Kasumi-1 (cell line): ENCODE measurements at places on chromosomes 13 and 19.

GRCh38 chr19:47598407-47599349 lies 10.3 kb upstream of the BICRA start:
- DNase-seq: no peak

DNA sequence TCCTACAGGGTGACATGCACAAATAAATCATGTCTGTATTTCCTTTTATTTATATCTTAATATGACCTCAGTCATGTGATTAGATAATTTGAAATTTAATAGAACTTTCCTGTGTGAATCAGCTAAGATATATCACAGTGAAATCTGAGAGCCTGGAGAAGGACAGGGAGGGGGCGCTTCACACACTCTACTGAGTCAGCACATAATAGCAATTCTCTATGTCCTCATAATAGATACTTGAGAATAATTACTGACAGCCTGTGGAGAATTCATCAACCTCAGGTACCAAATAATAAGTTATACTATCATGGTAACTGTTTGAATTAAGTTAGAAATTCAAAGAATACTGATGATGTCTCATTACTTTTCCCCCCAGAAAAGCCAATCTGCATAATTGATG lies 98.0 kb upstream of the SLC10A2 start:
- DNase-seq: no peak

DNA sequence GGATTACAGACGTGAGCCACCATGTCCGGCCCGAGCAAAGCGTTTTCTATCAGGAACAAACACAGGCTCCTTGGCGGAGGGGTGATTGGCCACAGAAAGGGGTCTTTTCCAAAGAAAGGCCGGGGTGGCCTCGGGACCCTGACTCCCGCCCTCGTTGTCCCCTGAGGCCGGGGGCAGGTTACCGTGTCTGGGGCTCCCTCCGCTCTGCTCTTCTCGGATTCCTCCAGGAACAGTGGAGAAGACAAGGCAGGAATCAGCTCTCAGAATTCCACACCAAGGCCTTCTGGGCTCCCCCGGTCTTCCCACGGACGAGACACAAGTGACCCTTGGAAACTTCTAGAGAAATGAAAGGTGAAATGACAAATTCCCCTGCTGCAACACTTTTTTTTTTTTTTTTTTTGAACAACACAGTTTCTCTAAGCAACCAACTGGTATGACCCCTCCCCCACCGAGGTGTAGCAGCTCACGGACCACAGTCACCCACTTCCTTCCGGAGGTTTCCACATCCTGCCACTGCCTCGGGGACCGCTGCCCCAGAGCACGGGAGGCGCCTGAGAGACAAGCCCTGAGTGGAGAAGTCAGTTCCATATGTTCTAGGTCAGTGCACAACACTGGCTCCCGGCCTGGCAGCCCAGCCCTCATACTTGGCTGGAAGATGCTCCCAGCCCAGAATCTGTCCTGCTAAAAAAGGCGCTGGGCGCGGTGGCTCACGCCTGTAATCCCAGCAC lies 11.0 kb downstream of the MOB3A start:
- peak; percentile 99 for DNase-seq

DNA sequence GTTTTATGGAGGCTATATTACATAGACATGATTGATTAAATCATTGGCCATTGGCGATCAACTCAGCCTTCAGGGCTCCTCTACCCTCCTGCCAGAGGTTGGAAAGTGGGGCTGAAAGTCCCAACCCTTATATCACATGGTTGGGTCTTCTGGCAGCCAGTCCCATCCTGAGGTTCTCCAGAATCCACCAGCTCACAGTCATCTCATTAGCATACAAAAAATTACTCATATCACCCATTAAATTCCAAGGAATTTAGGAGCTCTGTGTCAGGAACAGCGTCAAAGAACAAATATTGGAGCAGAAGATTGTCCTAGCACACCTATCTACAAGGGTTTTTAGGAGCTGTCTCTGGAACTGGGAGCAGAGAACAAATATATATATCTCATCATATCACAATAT lies 39.4 kb upstream of the FARP1 start:
- DNase-seq: no peak

DNA sequence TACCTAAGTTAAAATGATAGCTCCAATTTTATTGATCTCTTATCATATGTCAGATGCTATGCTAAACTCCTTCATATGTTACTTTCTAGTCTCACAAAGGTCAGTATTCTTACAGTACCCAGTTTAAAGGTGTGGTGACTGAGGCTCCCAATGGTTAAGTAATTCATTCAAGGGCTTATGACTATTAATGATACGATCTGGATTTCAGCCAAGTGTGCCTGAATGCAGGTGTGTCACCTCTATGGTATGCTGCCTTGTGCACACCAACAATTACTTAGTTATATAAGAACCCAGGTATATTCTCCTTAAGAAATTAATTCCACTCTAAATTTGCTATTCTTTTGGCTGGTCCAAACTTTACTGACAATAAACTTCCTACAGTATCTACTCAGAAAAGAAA lies 84.6 kb upstream of the TRPC4 start:
- DNase-seq: no peak

- no peak for DNase-seq
Observed at GRCh38 chr13:65857942-65858565, 1372.1 kb downstream of the PCDH9 start.

DNA sequence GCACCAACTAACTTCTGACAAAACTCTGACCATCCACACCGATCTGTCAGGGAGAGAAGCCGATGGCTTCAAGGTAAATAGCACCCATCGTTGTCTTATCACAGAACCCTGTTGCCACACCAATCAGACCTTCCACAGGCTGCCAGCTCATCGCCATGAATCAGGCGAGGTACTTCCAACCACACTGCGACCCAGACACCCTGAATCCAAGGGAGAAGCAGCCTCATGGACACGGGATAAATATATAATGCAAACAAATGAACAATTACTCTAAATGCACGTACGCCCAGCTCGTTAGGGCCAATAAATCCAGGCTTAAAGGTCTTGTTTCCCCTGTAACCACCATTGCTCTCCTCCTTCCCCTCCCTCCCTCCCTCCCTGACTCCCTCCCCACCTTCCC lies 20.8 kb downstream of the RANBP3 start:
- DNase-seq: no peak

- no peak for DNase-seq
Observed at GRCh38 chr19:34549833-34550232, 68.3 kb downstream of the WTIP start.

- DNase-seq: peak; percentile 82
Observed at GRCh38 chr13:104809483-104809882, 1726.0 kb downstream of the EFNB2 start.

DNA sequence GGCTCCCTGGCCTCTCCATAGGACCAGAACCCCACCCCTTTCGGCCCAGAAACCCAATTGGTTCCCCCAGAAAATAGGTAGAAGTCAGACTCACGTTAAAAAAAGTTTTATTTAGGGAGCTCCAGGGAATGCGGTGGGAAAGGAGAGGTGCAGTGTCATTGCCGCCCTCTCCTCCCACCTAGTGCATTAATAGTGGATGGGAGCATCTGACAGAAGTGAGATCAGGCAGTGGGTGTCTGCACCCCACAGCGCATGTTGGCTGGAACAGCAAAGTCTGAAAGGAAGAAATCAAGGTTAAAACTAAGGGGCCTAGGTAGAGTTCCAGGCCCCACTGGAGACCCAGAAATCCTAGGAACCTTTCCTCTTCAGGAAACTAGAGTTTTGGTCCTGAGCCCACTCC lies 2.1 kb upstream of the PHLDB3 start:
- no peak for DNase-seq

DNA sequence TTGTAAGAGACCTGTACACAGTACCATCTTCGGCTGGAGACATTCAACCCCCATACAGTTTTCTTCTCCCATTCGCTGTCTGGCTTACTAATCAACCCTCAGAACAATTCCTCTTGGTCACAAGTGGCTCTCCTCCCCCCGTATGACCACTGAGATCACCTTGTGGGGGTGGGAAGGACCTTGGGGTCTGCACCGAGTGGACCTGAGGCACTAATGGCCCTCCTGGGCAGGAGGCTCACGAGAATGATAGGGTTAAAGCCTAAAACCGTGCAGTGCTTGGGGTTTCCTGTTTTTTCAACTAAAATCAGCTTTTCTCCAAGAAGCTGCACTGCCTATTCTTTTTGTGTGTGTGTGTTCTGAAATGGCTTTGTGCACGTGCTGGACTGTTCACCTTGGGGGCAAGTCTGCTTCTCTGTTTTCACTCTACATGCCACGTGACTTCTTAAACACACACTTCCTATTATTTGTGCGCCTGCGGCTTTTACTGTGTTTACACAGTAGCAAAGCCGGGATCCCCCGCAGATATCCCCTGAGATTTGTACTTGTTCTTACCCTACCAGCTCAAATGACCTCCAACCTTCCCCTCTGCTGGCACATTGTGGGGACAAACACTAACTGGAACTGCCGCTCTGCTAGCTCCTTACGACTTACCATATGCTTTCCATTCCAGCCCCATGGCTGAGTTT lies 12.3 kb downstream of the RBM26 start:
- peak; percentile 75 for DNase-seq

- no peak for DNase-seq
Observed at GRCh38 chr19:44866664-44867063, 20.6 kb downstream of the NECTIN2 start.

DNA sequence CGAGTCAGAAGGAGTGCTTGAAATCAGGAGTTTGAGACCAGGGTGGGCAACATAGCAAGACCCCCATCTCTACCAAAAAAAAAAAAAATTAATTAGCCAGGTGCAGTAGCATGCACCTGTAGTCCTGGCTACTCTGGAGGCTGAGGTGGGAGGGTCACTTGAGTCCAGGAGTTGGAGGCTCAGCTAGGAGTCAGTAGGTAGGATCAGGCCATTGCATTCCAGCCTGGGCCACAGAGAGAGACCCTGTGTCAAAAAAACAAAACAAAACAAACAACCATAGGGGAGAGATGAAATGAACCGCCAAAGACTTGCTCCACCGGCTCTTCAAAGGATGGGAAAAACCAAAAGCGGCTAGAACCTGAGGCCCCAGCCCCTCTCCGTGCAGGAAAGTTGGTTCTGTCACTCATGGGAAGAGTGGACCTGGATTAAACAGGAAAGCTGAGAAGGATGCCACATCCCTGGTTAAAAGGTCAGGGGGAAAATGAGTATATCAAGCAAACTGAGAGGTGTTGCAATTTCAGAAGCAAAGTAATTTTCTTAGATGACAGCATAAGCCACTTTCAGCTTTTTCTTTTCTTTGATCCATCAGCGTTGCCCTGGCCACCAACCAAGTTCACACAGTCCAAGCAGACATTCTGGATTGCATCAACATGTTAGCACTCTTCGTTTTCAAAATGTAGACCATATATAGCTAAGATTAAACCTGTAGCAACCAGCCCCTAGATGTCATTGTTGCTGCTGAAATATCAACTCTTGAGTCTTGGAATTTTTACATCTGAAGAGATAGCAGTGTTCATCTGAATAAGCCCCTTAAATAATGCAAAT lies 8.9 kb upstream of the ZNF507 start:
- DNase-seq: no peak

DNA sequence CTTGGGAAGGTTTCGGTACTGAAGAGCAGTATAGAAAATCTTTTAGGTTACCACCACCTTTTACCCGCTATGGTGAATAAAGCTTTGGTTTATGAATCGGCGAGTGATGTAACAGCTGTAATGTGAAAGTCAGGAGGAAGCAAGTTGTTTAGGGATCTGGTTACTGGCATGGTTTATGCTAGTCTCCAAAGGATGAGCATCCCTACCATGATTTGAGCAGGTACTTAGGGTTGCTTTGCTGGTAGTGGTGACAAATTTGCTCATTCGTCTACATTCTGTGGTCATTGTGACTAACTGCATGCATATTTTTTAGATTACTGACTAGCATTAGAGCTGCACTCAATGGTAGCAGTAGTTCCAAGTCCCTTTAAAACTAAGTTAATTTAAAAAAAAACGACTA lies 104.1 kb downstream of the FRY start:
- no peak for DNase-seq

DNA sequence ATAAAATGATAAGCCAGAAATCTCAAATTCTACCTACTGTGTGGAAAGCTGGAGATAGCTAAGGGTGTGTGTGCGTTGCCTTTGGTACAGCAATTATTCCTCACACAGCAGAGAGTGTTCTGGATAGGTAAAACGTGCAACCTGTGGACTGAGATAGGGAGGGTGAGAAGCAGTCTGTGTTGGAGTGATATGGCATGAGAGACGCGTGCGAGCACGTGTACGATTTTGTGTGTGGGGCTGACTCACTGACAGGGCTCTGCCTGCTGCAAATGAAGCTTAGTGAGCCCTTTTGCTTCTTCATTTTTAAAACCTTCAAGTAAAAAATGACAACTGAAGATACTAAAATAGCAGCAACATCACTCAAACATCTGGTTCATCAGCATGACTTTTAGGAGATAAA lies 35.7 kb upstream of the SLC10A2 start:
- DNase-seq: no peak

- no peak for DNase-seq
Observed at GRCh38 chr19:16361926-16362325, 37.3 kb downstream of the KLF2 start.

DNA sequence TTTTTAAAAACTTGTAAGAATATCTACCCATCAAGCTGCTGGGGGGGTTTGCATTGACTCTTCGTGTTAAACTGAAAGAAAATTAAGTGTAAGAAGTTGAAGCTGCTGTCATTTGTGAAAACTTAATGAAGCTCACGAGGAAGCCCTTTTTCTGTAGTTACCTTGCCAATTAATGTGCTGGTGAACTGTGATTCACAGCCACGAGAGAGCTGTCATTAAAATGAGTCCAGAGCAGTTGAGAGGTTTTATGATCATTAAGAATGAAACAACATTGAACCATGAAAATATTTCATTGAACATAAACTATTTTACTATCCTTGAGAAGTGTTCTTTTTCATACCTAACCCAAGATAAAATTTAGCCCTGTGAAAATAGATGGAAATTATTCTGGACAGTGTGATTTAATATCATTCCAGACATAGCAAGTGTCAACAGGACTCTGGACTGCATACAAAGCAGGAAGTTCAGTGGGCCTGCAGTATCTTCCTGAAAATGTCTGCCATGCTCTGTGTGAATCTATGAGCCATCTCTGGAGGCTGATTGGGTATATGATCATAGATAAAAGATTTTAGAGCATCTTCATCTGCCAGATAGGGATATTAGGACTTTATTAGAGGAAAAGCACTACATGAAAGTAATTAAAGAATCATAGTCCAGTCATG lies 53.8 kb downstream of the DPY19L3 start:
- DNase-seq: no peak

- DNase-seq: no peak
Observed at GRCh38 chr19:56504581-56504980, 3.1 kb upstream of the ZNF471 start.

DNA sequence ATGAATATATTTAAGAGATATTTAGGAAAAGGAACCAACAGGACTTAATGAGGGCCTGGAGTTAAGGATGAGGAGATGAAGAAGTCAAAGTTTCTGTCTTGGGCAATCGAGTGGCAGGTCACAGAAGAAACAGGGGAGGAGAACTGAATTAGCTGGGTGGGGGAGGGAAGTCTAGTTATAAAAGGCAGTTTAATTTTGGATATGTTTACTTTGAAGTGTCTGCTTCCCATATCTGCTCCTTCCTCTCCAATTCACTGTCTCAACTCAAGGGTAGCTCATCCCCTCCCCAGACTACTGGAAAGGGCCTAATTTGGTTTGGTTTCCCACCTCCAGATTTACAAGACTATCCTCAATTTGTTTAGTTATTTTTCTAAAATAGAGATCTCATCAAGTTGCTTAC lies 195.9 kb downstream of the VWA8 start:
- no peak for DNase-seq
